GM04503 (cell line): ENCODE measurements at places on chromosomes 13 and 19.

DNA sequence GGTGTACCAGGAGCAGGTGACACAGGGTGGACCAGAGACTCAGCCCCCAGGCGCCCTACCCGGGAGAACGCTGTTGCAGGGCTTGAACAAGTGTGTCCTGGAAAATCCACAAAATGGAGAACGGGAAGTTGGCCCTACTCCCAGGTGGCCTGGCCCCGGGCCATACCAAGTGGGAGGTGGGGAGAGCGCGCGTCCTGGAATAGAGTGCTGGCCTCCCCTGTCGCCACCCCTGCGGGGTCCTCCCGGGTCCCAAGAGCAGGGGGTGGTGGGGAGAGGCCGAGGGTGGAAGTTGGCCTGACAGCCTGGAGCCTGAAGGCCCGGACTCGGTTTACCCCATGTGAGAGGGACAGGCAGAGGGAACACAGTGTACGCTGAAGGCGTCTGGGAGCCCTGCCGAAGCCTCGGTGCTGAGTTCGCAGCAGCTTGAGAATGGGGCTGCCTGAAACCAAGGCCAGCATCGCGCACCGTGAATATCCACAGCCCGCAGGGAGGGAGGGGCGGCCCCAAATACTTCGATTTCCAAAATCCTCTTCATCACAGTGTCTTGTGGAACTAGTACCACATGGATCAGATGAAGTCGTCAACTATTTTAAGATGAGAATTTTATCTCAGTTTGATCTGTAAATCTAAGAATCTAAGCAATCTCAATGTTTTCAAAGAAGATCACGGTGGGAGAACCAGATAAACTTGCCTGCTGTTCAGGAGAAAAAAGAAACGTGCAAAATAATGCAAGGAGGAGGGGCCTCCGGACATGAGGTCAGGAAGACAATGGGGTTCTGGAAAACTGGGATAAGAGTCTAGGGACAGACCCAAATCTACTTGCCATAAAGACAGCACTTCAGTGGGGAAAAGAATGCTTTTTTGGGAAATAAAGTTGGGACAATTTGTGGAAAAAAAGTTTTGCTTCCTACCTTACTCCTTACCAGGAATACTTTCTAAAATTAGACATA, 10.4 kb upstream of the KLF16 start:
- no peak for DNase-seq

- DNase-seq: no peak
Observed at GRCh38 chr19:15180451-15181390, 20.1 kb downstream of the NOTCH3 start.

- DNase-seq: no peak
Observed at GRCh38 chr13:21282065-21282464, 105.6 kb downstream of the MRPL57 start.

DNA sequence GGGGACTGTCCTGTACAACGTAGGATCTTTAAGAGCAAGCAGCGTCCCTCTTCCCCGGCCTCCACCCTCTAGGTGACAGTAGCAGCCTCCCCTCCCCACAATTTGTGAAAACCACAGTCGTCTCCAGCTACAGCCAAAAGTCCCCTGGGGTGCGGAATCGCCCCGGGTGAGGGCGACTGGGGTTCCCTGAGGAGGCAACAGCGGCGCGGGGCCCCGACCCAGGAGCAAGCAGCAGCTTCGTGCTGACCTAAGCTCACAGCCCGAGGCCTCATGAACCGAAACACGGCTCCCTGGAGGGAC, 322 bp downstream of the ZNF558 start:
- DNase-seq: no peak

DNA sequence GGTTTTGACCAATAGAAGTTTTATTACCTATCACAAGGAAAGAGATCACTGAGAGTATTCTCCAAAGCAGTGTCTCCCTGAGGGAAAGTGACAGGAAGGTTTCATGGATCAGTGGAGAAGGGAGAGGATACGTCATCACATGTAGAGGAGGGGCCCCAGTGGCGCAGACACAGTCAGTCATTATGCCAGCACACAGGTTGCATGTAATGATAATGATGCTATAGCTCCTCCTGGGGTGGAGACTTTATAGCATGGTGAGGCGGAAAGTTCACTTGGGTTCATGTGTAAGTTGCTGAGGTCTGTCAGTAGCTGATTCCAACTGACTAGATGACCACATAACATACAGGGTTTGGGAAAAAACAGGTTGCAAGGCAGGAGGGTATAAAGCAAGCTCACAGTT, 88.8 kb downstream of the FNDC3A start:
- no peak for DNase-seq

DNA sequence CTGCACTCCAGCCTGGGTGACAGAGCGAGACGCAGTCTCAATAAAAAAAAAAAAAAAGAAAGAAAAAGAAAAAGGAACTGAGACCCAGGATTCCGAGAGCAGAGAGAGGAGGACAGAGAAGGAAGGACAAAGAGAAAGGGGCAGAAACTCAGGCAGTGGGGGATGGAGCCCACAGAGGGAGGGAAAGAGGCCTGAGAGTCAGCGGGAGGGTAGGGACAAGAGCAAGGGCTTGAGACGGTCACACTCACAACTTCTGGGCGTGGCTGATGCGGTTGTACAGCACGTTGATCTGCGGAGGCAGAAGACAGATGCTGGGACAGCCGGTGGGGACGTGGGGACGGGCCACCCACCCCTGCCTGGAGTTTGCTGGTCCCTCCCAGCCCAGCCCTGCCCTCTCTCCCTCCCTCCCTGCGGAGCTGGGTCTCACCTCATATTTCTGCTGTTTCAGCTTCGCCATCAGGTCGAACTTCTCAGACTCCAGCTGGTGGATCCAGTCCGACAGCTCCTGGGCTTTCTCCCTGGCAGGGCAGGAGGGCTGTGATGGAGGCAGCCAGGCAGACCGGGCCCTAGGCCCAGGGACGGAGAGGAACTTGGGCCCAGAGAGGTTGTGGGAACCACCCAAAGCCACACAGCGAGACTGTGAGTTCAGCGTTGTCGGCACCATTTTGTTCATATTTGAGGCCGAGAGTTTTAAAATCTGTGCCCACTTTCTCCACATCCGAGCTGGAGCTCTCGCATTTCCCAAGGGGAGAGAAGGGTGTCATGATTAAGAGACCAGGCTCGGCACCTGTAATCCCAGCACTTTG, 15.2 kb downstream of the TNNT1 start:
- DNase-seq: no peak

DNA sequence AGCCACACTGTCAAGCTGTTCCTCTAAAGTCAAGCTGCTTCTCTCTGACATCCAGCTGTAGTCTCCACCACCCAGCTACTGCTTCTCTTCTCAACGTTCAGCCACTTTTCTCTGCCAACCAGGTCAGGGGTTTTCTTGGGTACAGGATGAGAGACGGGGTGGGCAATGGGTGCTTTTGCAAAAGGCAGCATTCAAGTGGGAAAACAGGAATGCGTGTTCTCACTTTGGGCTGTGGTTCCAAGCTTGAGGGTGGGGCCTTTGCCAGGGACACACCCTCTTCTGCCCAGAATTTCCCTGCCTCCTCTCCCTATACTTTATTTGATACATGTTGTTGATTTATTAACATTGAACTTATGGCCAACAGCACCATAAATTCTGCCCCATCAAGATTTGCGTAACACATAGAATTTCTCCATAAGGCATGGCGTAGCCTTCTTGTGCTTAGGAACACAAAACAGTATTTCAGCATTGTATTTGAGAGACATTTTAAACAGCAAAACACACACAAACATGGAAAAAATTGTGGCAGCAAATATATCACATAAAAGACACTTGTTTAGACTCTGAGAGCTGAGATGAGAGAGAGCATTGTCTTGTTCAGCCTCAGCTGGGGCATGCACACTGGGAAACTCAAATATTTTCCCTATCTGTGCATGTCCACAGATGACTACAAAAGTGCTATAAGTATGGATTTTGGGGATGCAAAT, 392.8 kb downstream of the SLITRK6 start:
- DNase-seq: no peak

DNA sequence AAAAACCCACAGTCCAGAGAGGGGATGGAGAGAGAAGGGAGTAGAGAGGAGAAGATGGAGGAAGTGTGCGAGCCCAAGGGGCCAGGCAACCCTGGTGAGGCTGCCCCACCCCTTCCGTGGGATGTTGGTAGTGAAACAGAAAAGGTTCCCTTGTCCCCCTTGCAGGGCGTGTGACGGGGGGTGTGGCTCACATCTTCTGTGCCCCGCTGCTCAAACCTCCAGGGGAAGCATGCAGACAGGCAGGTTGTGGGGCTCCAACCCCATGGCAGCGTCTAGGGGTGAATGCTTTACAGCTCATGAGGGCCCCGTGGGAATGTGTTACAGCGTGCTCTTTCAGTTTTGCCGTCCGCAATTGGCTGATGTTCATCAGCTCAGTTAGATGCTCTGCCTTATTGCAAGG, 14.7 kb upstream of the EVI5L start:
- DNase-seq: no peak

GRCh38 chr13:76245211-76245610, 609.1 kb downstream of the LMO7 start:
- no peak for DNase-seq

GRCh38 chr19:30669329-30670010, 297.3 kb downstream of the ZNF536 start:
- no peak for DNase-seq

- DNase-seq: no peak
Observed at GRCh38 chr19:35736913-35737886, 5.1 kb downstream of the IGFLR1 start.

DNA sequence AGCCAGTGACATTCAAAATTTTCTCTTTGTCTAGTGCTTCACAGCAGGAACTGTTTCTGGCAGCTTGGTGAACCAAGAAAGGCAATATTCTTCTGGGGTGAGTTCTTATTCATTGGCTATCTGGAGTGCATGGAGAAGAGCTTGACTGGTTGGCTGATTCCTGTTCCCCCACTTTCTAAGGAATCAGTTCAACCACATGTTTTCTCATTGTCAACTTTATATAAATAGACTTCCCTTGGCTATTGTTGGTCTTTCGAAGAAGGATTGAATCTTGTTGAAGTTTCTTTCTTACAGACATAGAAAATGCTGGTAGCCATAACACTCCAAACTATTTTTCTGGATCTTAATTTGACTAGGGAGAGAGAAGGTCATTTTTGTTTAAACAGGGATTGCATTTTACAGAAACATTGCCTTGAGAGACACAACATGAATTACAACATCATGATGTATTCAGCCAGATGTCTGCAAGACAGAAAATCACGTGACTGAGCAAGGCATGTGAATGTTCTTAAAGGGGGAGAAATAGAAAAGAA, 85.2 kb downstream of the EDNRB start:
- DNase-seq: no peak

- DNase-seq: no peak
Observed at GRCh38 chr13:50991579-50992521, 82.3 kb downstream of the RNASEH2B start.

DNA sequence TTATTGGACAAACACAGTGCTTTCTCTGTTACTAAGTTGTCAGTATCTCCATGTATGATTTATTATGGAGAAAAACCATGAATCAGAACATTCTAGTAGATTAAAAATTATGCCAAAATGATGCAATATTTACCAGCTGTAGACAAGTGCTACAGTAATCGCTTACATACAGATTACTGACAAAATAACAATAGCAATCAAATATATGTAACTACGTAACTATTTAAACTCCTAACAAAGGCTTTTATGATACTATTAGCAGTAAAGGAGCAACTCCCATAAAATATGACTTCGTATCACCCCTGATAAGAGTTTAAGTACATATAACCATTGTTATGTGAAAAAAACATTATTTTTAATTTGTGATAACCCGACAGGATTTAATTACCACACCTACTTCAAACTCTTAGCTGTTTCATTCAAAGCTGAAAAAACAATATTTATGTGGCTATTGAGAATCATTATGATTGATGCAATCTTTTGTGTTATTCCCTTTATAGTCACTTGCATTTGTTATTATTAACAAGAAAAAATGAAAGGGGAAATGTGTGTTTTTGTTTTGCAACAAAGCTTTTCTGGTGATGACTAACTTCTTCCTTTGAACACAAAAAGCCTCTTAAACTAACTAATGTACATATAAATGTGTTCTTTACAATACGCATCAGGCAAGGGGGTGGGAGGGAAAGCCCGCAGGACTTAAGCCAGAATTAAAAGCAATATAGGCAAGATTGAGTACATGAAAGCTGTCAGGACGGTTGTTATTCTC, 147.4 kb downstream of the ABCC4 start:
- no peak for DNase-seq

GRCh38 chr19:17997969-17998826, 9.8 kb upstream of the ARRDC2 start:
- DNase-seq: no peak

DNA sequence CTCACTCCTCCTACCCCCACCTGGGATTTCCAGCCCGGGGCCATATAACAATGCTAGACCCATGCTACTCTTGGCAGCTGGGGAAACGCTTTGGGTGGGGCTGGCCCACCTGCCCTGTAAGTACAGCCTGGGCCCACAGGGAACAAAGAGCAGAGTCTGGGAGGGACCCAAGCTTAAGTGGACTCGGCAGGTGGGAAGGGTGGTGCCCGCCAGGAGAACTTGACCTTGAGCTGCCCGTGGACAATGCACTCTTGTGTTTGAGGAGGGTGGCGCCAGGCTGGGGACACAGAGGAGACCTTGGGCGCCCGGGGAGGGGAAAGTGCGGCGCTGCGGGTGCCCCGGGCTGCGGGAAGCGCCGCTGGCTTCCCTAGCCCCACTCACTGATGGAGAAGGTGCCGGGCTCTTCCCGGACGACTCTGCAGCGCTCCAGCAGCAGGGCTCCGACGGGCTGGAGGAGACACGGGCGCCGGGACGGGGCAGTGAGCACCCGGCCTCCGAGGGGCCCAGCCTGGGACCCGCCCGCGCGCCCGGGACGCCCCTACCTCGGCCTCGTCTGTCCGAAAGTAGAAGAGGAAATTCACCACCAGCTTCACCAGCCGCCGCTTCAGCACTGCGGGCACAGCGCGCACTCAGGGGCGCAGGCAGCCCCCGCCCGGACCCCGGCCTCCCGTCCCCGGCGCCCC, 607 bp downstream of the PLEKHJ1 start:
- no peak for DNase-seq

DNA sequence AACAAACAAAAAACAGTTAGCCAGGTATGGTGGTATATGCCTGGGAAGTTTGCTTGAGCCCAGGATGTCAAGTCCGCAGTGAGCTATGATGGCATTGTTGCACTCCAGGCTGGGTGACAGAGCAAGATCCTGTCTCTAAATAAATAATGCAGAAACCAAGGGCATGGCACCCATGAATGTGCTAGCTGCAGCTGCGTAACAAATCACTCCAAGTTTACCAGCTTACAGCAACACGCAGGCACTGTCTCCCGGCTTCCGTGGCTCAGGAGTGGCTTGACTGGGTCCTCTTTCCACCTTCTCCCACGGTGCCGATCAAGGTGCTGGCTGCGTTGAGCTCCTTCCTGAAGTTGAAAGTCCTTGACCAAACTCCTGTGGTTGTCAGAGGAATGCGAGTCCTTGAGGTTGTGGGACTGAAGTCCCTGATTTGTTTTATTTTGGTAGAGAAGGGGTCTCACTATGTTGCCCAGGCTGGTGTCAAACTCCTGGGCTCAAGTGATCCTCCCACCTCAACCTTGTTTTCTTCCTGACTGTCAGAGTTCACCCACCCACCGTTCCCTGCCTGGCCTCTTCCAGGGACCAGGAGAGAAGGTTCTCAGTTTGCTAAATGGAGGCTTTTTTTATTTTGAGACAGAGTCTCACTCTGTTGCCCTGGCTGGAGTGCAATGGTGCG, 13.2 kb upstream of the ONECUT3 start:
- DNase-seq: no peak
